ENCODE measurements at places on chromosomes 2 and 18.

DNA sequence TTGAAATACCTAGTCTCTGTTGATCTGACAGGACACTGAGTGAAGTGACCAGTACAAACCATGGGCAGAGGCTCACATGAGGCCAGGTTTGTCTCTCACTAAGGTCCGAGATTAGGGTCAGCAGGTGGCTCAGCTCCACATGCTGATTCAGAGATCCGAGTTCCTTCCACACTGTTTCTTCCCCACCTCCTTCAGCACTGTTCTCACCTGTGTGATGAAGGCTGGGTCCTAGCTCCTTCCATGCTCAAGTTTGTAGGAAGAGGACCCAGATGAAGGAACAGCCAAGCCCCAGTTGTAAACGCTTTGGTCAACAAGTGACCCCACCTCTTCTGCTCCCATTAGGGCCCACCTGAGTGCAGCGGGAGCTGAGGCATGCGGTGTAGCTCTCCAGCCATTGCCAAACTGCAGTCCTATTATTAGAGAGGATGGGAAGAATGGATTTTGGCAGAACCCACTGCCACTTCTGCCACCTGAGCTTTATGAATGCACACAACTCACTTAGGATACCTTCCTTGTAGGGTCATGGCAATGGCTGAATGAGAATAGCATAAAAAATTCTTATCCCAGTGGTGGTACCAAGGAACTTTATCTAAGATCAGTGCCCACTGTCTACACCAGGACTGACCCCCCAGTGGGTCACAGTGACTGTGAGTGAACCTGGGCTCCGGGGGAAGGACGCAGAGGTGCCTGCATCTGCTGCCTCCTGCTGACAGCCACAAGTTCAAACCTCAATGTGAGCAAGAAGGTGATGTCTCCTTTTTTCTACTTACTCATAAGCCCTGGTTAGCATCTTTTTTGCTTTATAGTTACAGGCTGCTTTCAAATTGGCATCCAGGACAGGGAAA, 324.8 kb upstream of the HS6ST1 start:
- no peak for DNase-seq

- no peak for DNase-seq
Observed at GRCh38 chr18:13309031-13309747, 90.6 kb downstream of the LDLRAD4 start.

DNA sequence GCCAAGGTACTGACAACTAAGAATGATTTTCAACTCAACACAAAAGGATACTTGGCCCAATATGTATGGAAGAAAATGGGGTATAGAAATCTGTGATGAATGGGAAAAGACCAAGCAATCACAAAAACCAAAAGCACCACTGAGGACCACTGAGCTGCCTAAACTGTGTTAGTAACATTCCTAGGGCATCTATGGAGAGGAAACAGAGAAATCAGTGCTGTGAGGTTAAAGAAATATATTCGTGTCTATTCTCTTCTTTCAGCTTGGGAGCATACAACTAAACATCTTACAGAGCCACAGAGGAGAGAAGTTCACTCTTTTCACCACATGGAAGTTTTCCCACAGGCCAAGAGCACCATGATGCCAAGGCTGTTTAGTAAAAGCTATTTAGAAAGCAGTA, 47.3 kb upstream of the CALCRL start:
- no peak for DNase-seq

DNA sequence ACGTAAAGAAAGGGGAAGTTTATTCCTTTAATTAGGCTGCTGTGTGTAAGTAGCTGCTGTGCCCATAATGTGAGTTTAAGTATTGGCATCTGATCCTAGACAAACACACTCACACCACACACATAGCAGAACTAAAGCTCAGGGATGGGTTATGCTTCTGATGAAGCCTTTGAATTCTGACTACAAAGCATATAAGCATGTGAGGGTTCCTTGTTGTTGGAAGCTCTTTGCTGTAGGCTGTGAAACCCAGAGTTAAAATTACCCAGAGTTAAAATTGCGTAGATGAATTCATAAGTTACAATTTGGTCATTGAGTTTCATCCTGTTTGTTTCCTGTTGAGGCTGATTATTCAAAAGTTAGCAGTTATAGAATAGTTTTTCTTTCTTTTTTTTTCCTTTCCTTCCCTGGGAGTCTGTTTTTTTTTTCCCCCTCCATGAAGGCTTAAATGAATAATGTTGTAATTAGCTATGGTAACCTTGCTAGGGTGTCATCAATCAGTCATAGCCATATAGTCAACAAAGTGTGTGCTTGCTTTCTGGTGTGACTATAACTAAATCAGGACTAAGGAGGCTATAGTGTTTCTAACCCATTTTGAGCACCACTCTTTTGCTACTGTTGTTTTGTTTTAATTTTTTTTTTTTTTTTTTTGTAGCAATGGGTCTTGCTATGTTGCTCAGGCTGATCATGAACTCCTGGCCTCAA, 426.1 kb downstream of the PARD3B start:
- no peak for DNase-seq

DNA sequence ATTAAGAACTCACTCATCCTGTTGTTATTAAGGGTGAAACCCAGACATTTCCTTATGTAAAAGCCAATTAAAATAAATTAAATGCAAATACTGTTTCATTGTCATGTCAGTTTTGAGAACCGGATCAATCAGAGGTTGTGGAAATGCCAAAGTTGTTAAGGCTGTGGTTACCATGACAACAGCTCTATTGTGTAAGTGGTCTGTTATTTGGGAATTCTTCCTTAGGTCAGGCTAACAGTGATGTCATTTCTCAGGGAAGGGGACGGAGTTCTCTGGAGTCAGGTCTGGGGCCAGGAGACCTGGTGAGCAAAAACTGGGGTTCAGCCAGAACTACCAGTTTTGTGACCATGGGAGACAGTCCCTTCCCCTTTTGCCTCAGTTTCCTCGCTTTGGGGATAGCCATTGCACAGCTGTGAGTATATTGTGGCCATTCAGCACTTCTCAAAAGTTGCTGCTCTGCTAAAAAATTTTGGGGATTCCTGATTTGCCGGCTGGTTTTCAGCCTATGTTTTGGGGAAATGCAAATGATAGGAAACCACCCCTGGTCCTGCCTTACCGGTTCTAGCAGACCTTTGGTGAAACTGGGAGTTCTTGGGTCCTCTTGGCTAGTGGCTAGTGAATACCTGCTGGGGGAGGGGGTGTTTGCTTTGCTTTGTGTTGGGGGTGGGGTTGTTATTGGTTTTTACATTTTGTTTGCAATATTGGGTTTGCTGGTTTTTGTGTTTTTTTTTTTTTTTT, 21.6 kb downstream of the HPCAL1 start:
- no peak for DNase-seq

GRCh38 chr2:624096-624495, 53.1 kb downstream of the TMEM18 start:
- DNase-seq = no peak

- DNase-seq = no peak
Observed at GRCh38 chr2:182522405-182522896, 95.6 kb upstream of the PDE1A start.

DNA sequence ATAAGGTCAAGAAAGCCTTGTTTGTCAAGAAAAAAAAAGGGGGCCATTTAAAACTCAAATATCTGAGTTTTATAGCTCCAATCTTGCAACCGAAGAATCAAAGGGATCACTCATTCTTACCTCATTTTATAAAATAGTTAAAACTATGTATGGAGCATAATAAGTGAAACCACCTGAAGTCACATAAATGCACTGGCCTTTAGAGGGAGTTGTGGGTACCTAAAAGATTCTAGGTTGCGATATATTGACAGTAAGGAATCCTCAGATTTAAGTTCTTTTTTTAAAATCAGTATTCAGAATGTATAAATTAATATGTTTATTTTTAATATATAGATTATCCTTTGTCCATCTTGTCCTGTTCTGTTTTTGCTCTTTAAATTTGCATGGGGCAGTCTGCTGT, 3.4 kb downstream of the ARHGAP28 start:
- no peak for DNase-seq

DNA sequence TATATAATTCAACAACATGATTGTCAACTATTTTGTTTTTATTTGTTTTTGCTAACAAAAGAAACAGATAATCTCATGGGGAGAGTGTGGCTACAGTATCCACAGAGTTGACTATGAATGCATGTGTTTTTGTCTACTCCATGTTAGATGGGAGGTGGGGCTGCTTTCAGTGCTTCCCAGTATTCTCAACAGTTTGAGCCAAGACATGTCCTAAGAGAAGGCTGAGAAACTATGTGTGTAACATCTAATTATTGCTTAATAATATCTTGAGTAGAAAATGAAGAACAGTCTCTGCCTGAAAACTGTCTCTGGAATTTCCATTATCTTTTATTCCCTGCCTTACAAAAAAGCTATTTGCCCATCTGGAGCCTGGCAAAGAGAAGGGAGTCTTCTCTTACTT, 178.8 kb upstream of the MMADHC start:
- DNase-seq = no peak

- no peak for DNase-seq
Observed at GRCh38 chr2:48978131-48978530, 176.2 kb downstream of the FSHR start.

DNA sequence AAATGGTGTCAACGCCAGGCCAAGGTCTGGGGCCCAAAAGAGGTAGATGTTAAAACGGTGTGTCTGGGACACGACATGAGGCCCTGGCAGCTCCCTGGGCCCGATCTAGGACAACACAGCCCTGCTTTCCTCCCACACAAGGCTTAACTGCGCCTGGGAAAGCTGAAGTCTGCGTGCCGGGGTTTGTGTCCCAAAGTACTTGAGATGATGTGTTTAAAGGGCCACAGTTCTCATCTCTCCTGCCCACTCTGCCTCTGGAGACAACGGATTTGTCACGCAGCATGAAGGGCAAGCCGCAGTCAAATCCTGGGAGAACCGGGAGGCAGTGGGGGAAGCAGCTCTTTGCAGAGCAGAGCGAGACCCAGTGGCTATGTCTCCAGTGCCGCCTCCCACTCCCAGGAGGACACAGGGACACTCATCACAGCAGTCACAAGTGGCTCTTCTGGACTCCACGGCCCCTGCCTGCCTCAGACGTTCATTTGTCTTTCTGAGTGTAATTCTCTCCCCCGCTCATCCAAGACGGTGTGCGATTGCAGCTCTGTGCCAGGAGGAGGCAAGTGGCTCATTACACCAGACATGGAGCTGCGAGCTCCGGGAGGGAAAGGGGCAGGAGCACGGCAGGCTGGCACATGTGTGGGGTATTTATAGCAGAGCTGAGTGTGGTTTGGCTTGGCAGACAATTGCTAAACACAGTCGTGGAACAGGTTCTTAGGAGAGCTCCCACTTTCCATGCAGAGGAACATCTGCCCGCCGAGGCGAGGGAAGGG, 57.7 kb upstream of the SEMA4C start:
- DNase-seq = no peak

- DNase-seq = no peak
Observed at GRCh38 chr2:122341007-122341406, 585.6 kb downstream of the TSN start.

- no peak for DNase-seq
Observed at GRCh38 chr2:104788742-104789455, 65.0 kb upstream of the POU3F3 start.

DNA sequence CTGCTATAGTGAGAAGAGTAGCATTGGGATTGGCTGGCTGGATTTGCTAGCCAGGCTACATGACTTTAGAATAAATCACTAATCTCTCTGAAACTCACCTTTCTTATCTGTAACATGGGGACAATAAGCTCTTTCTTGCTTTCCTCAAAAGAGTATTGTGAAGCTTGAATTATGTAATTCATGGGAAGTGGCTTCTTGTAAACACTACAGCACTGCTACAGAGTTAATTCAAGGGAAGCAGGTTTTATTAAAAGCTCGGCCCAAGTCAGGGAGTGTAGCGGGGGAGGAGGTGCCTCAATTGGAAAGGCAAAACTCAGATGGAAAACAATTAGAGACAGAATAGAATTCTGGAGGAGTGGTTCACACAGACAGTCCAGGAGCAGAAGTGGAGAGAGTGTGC, 100.9 kb upstream of the CELF4 start:
- DNase-seq = no peak

DNA sequence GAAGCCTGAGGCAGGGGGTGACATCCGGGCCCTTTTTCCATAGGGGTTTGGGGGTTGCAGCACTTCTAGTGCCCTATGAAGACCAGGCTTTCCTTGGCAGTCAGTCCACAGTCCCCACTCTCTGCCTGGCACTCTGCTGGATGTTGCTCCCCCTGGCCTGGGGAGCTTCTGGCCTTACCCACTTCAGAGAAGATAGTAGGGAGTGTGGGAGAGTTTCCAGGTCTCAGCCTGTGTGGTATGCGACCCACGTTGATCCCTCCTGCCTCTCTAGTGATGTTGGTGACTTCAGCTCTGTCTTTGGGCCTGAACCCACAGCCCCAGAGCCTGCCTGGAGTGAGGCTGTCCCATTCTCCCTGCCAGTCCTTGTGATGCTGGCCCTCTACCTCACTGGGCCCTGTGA, 105.6 kb downstream of the STPG4 start:
- no peak for DNase-seq

DNA sequence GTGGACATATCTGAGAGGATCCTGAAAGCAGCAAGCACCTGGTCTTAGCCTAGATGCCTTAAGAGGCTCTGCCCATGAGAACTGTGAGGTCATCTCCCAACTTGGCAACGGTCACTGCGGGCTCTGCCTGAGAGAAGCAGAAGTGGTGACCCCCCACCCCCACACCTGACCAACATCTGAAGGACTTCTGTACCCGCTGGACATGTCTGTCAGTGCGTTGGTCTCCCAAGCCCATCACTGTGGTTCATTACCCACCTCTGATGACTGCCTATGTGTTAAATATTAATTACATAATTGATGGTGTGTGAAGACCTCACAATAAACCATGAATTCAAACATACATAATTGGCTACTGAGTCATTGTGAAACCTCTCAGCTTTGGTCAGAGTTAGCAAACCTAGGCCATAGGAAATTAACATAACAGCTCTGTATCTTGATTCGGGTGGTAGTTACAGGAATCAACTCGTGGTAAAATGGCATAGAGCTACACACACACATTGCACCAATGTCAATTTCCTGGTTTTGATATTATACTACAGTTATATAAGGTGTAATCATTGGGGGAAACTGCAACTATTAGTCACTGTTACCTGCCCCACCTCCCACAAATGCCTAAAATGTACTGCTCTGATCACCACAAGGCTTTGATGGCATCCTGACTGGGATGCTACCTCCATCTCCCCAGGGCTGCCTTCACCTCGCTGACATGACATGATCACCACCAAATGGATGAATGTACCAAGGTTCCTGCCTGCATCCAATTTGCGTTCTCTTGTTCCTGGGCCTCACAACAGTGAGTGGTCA, 4.3 kb upstream of the GALNT1 start:
- DNase-seq = no peak
